ENCODE measurements at places on chromosomes 3 and 15.

- DNase-seq, result no peak
Measured at GRCh38 chr15:50740955-50741354, 24.6 kb downstream of the SPPL2A start.

DNA sequence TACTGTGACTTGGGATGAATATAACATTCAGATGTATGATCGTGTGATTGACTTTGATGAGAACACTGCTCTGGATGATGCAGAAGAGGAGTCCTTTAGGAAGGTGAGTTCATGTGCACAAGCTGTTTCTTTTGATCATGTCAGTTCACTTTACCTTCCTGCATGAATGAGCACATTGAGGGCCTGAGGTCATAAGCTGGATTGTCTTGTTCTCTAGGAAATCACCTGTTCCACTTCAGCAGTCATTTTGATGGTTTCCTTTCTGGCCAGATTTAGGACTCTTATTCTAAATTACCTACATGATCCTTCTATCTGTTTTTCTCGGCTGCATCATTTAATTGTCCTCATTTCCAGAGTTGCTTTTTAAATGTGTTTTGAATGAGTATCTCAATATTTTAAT, 4.1 kb downstream of the RCN2 start:
- no peak for DNase-seq

DNA sequence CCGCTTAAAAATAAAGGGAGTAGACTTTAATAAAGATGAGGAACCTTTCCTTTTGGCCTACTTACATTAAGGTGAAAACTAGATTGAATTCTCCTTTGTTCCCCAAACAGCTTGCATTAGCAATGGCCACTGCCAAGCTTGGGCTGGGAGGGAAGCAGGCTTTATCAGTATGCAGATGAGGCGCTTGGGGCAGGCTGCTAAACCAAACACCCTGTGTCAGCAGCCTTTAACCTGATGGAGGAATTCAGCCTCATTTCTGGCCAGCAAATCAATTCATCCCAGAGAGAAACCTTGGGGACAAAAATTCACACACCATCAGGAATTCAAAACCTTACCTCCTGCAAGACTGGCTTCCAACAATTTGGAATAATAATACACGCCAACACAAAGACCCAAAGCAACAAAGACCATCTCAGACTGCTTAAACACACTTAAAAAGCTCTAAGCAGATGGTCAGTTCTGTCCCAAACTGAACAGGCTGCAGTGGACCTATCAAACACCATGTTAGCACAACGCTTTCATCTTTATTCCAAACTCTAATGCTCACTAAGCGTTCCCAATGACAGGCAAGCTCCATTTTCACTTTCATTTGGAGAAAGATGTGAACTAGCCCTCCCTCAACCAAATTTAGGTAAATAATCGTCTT, 255.1 kb upstream of the CMC1 start:
- no peak for DNase-seq

DNA sequence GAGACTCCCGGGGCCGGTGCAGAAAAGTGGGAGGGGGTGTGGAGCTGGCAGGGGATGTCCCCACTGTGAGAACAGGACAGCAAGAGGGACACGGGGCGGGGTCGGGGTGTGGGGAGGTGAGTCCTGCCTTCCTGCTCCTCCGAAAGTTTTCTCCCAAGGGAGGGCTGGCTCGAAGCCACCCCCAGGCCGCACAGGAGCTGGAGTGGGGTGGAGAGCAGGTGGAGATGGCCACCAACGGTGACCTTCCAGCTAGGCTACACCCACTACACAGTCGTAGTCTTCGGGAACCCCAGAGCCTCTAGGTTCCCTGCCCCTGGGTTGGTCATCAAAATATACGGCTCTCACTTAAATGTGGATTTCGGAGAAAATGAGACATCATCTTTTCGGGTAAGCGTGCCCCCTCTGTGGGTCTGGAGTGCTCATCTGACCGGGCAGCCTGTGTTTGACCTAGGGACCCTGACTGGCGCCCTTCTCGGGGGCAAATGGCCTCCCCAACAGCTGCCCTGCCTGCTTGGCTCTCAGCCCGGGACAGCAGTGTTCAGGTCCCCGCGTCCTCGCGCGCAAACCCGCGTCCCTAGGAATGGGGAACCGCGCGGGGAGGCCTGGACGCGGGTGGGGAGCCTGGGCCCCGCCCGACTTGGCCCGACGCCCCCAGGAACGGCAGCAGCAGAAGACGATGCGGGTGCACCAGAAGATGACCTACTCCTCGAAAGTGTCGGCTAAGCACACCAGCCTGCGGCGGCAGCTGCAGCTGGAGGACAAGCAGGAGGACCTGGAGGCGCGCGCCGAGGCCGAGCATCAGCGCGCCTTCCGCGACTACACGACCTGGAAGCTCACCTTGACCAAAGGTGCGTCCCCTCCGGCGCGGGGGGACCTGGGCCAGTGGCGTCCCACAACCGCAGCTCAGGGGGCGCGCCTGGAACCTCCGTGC, 21.2 kb downstream of the CFAP100 start:
- DNase-seq, result no peak

- no peak for DNase-seq
Measured at GRCh38 chr3:23301819-23302218, 98.7 kb downstream of the UBE2E2 start.

GRCh38 chr3:46716461-46717441, 918 bp downstream of the PRSS50 start:
- no peak for DNase-seq

- DNase-seq, result no peak
Measured at GRCh38 chr15:62848632-62849050, 193.9 kb upstream of the TPM1 start.

- peak; percentile 91 for DNase-seq
Measured at GRCh38 chr15:70195587-70196305, 98.0 kb upstream of the TLE3 start.

DNA sequence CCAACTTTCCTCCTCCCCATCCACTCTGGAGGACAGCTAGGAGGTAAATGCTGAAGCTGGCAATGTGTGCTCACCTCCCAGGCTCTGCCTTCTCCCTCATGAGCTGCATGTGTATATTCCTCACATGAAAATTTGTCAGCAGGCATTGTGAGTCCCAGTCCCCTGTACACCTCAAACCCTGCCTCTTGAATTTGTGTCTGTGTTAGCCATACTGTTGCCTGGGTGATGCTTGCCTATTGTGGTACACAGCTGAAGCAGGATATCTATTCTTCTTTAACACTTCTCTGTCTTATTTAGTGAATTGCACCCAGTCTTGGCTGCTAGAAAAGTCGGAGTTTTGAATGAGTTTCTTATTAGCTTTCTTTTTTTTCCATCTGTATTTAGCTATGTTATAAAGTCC, 586.0 kb upstream of the TGFBR2 start:
- no peak for DNase-seq

GRCh38 chr3:58991623-58992022, 58.2 kb downstream of the CFAP20DC start:
- DNase-seq, result no peak

DNA sequence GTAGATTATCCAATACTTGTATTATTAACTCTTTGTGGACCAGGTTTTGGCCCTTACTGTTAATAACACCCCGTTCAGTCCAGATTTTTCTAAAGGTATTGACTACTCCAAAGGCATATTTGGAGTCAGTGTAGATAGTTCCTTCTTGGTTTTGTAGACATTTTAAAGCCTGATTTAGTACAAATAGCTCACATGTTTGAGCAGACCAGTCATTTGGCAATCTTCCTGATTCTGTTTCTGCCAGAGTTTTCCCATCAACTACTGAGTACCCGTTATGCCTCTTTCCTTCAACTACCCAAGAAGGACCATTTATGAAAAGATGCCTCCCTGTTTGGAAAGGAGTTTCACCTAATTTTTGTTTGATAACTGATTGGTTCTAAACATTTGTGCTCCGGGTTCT, 82.0 kb downstream of the CHCHD4 start:
- no peak for DNase-seq

DNA sequence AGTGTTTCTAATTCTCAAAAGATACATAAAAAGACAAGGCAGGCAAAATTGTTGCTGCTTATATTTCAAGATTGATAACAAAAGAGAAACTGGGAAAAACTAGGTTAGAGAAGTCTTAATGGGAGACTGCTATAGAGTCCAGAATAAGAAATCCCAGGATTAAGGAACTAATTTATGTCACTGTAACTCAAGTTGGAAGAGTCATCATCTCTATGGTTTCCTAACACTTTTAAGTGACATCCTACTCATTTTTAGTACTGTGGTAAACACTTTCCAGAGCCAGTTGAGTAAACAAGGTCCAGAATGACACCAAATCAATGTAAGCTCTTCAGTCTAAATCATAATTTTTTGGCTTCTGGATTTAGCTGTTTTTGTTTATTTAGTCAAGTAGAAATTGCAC, 8.0 kb downstream of the CLDN16 start:
- DNase-seq, result no peak

DNA sequence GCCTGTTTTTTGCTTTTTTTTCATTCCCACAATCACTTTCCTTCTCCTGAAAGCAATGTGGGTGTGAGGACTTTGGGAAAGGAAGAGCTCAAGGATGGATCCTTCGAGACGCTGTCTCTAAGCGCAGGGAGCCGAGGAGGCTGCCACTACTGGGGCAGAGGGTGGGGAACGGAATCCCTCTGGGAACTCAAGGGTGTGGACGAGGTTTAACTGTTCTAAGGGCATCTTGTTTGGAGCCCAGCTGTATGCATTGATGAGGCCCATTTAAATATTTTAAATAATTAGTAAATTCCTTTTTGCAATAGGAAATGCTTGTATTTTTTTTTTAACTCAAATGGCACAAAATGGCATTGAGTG, 124.4 kb upstream of the MEF2A start:
- DNase-seq, result no peak

- DNase-seq, result no peak
Measured at GRCh38 chr3:62587579-62588031, 214.3 kb upstream of the FEZF2 start.

- DNase-seq, result no peak
Measured at GRCh38 chr3:73653877-73654276, 29.1 kb upstream of the PDZRN3 start.

GRCh38 chr3:135268941-135269532, 474.0 kb downstream of the EPHB1 start:
- DNase-seq, result no peak

- no peak for DNase-seq
Measured at GRCh38 chr3:153277029-153277428, 115.0 kb downstream of the RAP2B start.

- DNase-seq, result no peak
Measured at GRCh38 chr3:99084156-99084555, 182.7 kb upstream of the DCBLD2 start.

- no peak for DNase-seq
Measured at GRCh38 chr15:100873029-100873677, 6.5 kb upstream of the ALDH1A3 start.

DNA sequence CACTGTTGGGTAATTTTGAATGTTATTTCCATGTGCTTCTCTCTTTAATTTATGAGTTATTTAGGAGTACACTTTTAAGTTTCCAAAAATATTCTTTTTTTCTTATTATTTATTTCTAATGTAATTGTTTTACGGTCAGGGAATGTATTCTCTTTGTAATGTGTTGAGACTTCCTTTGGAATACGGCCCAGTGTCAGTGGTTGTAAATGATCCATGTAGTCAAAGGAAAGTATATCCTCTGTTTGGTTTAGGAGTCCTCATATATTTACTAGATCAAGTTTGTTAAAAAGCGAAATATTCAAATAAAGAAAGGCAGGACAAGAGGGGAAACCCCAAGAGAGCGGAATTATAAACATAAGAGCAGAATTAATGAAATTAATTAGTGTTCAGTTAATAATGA, 49.0 kb upstream of the ADGRG7 start:
- no peak for DNase-seq

DNA sequence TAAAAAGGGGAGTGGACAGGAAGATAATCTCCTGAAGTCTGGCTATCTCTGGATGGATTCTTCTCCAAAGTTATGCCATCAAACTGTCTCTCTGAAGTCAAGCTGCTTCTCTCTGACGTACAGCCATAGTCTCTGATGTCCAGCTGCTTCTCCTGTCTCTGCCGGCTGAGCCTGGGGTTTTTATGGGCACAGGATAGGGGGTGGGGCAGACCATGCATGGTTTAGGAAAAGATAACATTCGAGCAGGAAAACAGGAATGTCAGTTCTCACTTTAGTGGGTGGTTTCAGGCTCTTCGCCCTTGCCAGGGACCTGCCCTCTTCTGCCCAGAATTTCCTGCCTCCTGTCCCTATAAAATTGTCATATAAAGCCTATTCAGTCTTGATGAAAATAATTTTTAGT, 110.9 kb upstream of the ROBO1 start:
- DNase-seq, result no peak

- DNase-seq, result no peak
Measured at GRCh38 chr15:62307551-62307950, 142.5 kb upstream of the C2CD4B start.

- DNase-seq, result no peak
Measured at GRCh38 chr15:52067545-52067926, 45.0 kb downstream of the BCL2L10 start.

GRCh38 chr3:58713715-58714401, 47.3 kb upstream of the FAM3D start:
- no peak for DNase-seq

DNA sequence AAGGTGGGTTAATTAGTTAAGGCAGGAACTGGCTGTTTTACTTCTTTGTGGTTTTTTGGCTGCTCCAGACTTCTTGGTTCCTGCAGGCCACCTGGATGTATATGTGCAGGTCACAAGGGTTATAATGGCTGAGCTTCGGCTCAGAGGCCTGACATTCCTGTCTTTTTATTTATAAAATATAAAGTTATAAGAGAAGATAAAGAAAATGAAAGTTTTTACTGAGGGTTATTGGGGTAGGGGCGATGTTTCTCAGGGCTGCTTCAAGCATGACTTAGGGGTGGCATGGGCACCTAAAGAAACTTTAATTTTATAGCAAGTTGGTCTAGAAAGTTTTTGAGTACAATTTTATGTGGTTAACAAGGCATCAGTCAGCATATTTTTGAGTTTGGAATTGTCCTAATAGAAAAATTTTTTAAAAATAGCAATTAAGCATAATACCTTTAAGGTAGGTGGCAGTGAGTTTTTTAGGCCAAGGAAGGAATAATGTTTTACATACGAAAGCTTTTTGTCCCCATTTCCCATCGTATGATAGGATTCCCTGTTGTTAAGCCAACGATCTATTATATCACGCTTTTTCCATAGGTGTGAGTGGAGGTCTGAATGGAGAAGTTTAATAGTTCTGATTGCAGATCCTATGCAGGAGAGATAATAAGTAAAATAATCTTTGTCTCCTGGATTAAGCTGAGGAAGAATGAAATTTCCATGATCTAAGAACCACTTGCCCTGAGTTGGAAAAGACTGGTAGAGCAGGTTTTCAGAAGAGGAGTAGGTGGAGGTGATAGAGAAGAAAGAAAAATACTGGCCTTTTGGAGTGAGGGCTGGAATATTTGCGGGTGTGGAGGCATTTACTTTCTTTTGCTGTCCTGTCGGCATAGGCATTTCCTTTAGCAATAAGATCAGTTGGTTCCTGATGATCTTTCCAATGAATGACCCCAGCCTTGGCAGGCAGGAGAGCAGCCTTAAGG, 10.1 kb downstream of the STRIT1 start:
- DNase-seq, result no peak

DNA sequence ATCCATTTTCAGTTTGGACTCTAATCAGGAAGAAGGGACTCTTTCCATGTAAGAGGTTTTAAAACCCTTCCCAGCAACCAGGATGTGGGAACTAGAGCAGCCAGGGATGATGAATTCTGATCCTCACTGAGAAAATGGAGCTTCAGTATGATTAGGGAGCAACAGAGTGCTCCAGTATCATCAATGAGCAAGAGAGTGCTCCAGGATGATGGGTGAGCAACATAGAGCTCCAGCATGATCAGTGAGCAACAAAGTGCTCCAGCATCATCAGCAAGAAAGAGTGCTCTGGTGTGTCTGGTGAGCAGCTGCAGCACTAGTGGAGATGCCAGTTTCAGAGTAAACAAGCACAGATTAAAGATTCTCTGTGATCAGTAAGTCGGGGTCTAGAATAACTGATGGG, 106.4 kb upstream of the LPP start:
- no peak for DNase-seq

- DNase-seq, result no peak
Measured at GRCh38 chr15:68470049-68470742, 38.2 kb upstream of the ITGA11 start.
